ENCODE measurements at places on chromosomes 16 and 17. TPM values are rescaled to one million over a fixed set of nuclear protein-coding genes. Genes with fewer than 3 reads are reported as not detected.
A peak's percentile ranks its signal among the peaks of the same experiment; 100 is the strongest.

- H3K36me3 ChIP-seq = no peaks in the 10 kb centered on the region
- no peaks in the 10 kb centered on the region for H3K4me1 ChIP-seq
- no peak for DNase-seq
- H3K4me3 ChIP-seq = no peak overlapping the region
- no peak overlapping the region for H3K27ac ChIP-seq
Observed at GRCh38 chr16:7910116-7910515, 577.5 kb downstream of the RBFOX1 start.

GRCh38 chr17:58420827-58421226, 3.5 kb upstream of the RNF43 start:
- H3K4me1 ChIP-seq = peaks cover 12% of the 10 kb centered on the region
- no peak overlapping the region for H3K27ac ChIP-seq
- no peak for DNase-seq
- no peak overlapping the region for H3K4me3 ChIP-seq

The CFAP97D1 gene
- total RNA-seq = not detected

The DNAI2 gene
- total RNA-seq = not detected

DNA sequence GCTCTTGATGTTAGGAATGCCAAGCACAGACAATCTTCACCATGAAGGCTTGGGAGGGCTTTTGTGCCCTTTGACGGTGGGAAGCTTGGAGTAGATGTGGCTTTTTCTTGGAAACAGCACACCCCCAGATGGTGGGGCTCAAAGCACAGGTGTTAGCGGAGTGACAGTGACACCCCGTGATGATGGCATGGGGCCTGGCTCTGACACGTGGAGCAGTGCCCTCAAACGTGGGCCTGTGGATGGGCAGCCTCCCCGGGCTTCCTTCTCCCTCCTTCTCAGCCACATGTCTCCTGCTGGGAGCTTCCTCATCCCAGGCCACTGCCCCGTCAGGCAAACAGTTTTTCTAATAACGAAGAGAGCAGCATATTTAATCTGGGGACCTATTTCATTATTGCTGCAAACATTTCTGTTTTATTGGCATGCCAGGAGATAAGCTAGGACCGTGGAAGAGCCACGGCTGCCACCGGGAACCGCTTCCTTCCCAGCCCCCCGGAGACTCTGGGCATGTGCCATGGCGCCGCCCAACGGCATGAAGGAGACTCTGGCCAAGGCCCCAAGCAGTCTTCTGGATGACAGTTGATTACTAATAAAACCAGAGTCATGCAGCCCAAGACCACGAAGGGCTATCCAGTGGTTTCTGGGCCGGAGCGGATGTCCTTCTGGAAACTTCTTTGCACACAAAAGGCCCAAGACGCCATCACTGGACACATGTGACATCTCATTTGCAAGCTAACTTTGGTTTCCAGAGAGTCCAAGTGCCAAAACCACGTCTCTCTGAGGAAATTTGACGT, 280.3 kb upstream of the FOXF1 start:
- no peak for DNase-seq
- no peaks in the 10 kb centered on the region for H3K36me3 ChIP-seq
- no peaks in the 10 kb centered on the region for H3K4me1 ChIP-seq
- no peaks in the 10 kb centered on the region for H3K27me3 ChIP-seq

The CCL18 gene
- total RNA-seq = 2.8 TPM

The PRR35 gene
- total RNA-seq = not detected

The HCRT gene
- not detected for total RNA-seq

DNA sequence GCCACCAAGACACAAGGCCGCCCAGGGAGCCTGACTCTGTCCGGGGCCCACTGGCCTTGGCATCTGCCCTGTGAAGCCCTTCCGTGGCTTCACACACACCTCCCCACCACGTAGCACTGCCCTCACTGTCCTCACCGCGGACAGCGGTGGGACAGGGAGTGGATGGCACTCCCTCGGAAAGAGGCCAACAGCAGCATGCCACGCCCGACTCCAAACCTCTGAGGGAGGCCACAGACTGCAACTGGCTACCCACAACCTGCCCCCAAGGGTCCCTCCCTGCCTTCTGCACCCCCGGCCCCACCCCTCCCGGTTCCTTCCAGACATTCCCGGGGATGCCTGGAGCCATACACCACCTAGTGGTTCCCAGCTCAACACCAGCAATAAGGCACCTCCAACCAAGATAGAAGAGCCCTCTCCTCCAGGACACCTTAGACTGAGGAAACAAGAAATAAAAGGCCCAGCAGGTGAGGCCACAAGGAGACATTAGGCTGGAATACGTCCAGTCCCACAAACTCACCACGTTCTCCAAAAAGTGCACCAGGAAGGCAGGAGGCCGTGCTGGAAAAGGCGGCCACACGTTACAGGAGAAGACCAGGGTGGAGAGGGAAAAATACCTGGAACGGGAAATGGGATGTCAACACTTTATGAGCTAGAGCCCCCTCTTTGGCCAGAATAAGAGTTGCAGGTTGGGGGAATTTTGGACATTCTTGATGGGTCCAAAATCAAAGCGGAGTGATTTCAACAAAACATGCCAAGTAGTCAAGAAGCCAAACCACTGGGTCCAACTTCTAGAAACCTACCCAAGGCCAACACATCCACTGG, 310.0 kb downstream of the SOX9 start:
- no peak overlapping the region for H3K27ac ChIP-seq
- no peak for DNase-seq
- H3K4me1 ChIP-seq = peaks cover 5% of the 10 kb centered on the region

The IRX5 gene
- 11.9 TPM for total RNA-seq

The FDXR gene
- 46.4 TPM for total RNA-seq

DNA sequence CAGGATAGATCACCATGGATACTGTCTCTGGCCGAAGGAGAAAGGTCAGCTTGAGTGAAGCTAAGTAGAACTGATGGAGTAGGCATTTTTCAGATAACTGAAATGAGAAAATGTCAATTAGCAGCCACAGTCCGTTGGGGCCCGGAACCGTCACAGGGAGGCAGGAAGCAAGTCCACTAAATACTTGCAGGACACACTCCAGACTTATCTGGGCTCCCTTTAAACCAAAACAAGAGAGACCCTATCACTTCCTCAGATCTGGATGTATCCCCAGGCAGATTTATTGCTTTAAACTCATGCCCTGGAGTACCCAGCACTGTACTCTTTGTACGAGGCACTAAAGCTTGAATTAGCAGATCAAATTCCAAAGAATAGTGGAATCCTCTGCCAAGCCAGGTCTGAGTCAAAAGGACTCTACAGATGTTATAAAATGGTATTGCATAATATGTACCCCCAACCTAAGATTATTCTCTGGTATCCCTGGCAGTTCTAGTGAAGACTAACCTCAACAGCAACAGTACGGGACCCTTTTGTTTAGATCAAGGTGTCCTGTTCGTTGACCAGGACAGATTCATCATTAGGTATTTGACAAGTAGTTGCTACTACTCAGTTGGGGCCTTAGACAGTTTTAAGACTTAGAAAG, 8.1 kb downstream of the ZP2 start:
- H3K4me1 ChIP-seq = no peaks in the 10 kb centered on the region
- DNase-seq = no peak
- no peaks in the 10 kb centered on the region for H3K36me3 ChIP-seq
- H3K27ac ChIP-seq = no peak overlapping the region

- H3K27me3 ChIP-seq = no peaks in the 10 kb centered on the region
- peaks cover 35% of the 10 kb centered on the region for H3K4me1 ChIP-seq
- DNase-seq = no peak
- no peak overlapping the region for H3K4me3 ChIP-seq
- H3K36me3 ChIP-seq = no peaks in the 10 kb centered on the region
Observed at GRCh38 chr16:81473558-81473957, 28.9 kb downstream of the CMIP start.

The NPTX1 gene
- under 0.01 TPM for total RNA-seq

GRCh38 chr17:67435786-67436185, 58.7 kb downstream of the PITPNC1 start:
- no peak overlapping the region for H3K27ac ChIP-seq
- no peak overlapping the region for H3K4me3 ChIP-seq
- DNase-seq = no peak
- H3K36me3 ChIP-seq = no peaks in the 10 kb centered on the region
- peaks cover 45% of the 10 kb centered on the region for H3K4me1 ChIP-seq

DNA sequence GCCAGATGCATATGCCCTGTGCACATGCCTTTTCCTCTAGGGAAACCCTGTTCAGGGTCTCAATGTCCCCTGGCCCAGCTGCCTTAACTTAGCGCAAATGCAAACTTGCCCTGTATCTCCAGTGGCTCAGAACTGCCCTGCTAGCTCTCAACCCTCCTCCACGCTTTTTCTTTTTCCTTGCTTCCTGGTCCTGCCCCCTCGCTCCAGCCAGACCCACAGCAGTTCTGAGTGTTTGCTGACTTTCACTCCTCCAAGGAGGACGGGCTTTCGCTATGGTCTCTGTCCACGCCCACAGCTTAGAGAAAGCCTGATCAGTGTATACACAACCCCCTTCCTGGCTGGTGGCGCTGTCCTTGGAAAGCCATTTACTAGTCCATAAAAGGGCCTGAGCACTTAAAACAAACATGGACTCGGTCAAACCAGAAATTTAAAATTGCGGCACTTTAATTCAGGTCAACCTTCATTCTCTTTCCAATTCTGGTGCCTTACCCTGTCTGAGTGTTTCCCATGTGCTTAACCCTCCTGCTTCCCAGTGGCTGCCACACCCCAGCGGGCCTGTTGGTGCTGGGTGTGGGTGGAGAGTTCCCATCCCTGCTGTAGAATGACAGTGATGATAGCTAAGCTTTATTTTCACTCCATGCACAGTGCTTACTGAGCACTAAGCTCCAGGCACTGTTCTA, 15.6 kb upstream of the TMEM98 start:
- H3K27me3 ChIP-seq = no peaks in the 10 kb centered on the region
- DNase-seq = no peak
- peak overlapping the region; percentile 24 for H3K4me3 ChIP-seq
- H3K27ac ChIP-seq = peak overlapping the region; percentile 79

DNA sequence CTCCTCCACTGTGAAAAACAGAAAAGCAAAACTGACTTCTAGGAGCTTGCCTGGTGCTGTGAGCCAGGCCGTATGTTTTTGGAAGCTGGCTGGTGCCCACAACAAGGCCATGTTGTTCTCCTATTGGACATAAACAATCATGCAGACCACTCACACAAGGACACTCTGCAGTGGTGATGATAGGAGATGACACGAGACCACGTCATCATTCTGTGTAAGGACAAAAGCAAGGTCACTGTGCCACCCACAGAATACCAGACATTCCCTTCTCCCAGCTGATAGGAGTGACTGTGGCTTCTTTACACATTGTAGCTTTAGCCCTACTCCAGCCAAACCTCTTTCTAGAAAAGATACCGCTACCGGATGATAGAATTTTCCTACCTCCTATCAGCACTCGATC, 47.7 kb upstream of the LCMT1 start:
- no peak overlapping the region for H3K27ac ChIP-seq
- no peak for DNase-seq
- H3K4me3 ChIP-seq = no peak overlapping the region
- no peaks in the 10 kb centered on the region for H3K27me3 ChIP-seq
- peaks cover 6% of the 10 kb centered on the region for H3K4me1 ChIP-seq
- H3K36me3 ChIP-seq = no peaks in the 10 kb centered on the region

- no peak for DNase-seq
- no peaks in the 10 kb centered on the region for H3K36me3 ChIP-seq
- peaks cover 38% of the 10 kb centered on the region for H3K4me1 ChIP-seq
- H3K27ac ChIP-seq = no peak overlapping the region
Observed at GRCh38 chr16:1830213-1830612, 3.2 kb downstream of the FAHD1 start.

The ELMO3 gene
- 31.9 TPM for total RNA-seq

- H3K4me3 ChIP-seq = no peak overlapping the region
- no peaks in the 10 kb centered on the region for H3K27me3 ChIP-seq
- H3K27ac ChIP-seq = no peak overlapping the region
- no peak for DNase-seq
- peaks cover 3% of the 10 kb centered on the region for H3K4me1 ChIP-seq
Observed at GRCh38 chr17:68705714-68706076, 104.5 kb upstream of the FAM20A start.

The DYNLRB2 gene
- 2.3 TPM for total RNA-seq

The SLC5A10 gene
- 0.76 TPM for total RNA-seq

- no peaks in the 10 kb centered on the region for H3K36me3 ChIP-seq
- no peak for DNase-seq
- peaks cover 5% of the 10 kb centered on the region for H3K4me1 ChIP-seq
- H3K27ac ChIP-seq = peak overlapping the region; percentile 23
- peak overlapping the region; percentile 73 for H3K4me3 ChIP-seq
- H3K27me3 ChIP-seq = no peaks in the 10 kb centered on the region
Observed at GRCh38 chr17:58324409-58325288, 3.9 kb downstream of the TSPOAP1 start.

The NPIPB4 gene
- 76.9 TPM for total RNA-seq

The HOXB7 gene
- total RNA-seq = not detected

The TP53TG3 gene
- 0.91 TPM for total RNA-seq

- H3K36me3 ChIP-seq = peaks cover 14% of the 10 kb centered on the region
- H3K27ac ChIP-seq = peak overlapping the region; percentile 52
- no peak overlapping the region for H3K4me3 ChIP-seq
Observed at GRCh38 chr16:46920402-46921068, 36.4 kb downstream of the GPT2 start.
